ENCODE measurements at places on chromosomes 6 and 20.
A peak's percentile ranks its signal among the peaks of the same experiment; 100 is the strongest.

DNA sequence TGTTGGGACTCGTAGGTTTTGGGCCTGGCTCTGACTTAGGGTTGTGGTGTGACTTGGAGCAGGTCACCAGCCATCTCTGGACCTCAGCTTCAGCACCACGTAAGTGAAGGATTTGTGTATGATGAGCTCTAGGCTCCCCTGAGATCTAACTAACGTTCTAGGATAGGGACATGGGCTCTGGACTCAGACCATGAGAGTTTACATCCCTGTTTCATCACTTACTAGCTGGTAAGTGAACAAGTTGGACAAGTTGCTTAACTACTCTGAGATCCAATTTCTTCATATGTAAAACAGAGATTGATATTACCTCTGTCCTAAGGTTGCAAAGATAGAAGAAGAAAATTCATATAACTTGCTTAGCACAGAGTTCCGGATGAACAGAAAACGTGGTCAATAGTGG lies 20.3 kb upstream of the PNPLA1 start:
- DNase-seq, result no peak

GRCh38 chr6:116529466-116530290 lies 15.8 kb downstream of the TRAPPC3L start:
- peak; percentile 20 for DNase-seq

DNA sequence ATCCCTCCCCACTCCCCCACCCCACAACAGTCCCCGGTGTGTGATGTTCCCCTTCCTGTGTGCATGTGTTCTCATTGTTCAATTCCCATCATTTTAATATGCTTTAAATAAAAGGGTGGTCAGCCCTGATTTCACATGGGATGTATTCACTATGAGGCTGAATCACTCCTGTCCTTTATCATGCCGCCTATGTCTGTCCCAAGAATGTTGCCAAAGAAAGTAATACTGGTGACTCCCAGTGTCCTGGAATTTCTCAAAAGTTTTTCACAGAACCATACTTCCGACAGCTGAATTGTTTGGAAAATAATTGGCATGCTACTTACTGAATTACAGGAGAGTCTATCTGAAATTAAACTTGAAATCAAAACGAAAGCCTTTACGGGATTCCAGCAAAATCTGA lies 217.7 kb downstream of the HAO1 start:
- no peak for DNase-seq

DNA sequence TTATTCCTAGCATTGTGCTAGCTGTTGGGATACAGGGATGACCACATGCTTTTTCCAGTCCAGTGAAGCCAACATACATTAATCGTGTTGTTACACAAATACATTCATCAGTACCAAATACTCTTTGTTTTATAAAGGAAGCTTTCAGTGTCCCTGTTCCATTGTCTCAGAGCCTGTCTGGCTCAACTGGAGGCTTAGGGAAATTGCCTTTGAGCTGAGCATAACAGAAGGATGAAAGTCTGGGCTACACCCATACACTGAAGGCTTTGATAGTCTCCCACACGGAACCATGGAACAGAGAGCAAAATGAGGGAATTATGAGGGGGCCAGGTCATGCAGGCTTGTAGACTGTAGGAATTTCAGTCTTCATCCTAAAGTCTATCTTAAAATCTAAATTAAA lies 126.4 kb upstream of the KCNQ5 start:
- DNase-seq, result no peak

- no peak for DNase-seq
These were observed 216.1 kb downstream of the ESR1 start for GRCh38 chr6:152023613-152024012.

- peak; percentile 17 for DNase-seq
These were observed 39.6 kb upstream of the GFOD1 start for GRCh38 chr6:13526727-13527670.

DNA sequence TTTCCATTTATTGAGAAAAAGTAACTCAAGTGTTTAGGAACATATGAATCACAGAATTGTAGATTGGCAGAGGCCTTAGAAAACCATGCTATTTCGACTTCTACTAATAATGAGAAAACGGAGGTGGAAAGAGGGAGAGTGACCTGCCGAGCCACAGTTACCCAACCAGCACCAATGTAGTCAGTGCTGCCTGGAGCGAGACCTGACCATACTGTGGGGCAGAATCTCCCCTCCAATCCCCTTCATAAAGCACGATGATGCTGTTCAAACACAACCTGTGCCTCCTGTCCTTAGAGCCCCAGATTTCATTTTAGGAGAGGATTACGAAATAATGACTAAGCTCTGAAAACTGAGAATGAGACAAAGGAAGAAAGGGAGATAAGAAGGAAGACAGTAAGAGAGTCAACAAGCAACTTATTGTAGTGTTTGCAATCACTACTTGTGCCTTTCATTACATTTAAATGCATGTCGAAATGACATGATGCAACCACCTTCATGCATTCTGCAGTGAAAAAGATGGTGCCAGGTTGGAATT lies 70.6 kb downstream of the ATXN1 start:
- DNase-seq, result peak; percentile 21

- DNase-seq, result no peak
These were observed 226.0 kb downstream of the SLC24A3 start for GRCh38 chr20:19438488-19438887.

DNA sequence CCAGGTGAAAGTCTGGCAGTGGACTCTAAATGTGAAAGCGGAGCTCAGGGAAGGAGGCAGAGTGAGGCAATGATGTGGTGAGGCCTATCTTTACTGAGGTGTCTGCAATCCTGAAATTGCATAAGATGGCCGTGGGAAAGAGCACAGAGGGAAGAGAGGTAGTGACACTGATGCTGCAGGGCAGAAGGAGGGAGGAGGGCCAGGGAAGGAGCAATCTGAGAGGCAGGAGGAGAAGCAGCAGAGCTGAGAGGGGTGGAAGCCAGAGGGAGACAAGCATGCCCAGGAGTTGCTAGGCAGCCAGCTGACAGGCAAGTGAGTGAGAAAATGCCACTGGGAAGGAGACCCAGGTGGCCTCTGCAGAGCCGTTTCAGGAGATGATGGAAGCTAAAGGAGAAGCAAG lies 97.4 kb upstream of the CNR1 start:
- DNase-seq, result no peak

DNA sequence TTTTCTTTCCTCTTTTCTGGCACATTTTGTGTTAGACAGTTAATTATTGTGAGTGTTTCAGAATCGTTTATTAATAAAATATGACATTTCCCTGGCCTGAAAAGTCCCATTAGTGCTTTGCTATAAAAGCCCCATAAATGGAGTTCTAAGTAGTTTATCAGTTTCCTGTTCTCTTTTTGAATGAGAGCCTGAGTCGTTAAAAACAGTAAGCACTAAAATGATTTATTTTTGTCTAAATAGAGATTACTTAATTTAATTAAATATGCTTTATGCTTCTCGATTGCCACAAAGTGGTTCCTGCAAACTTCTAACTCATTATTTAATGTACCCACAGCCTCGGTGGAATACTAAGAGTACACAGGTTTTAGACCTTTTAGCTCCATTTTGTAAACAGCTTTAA lies 577.9 kb downstream of the C6orf118 start:
- no peak for DNase-seq

- DNase-seq, result peak; percentile 55
These were observed 101.9 kb upstream of the MOCS1 start for GRCh38 chr6:40036186-40036585.

- peak; percentile 38 for DNase-seq
These were observed 108.9 kb upstream of the SNX9 start for GRCh38 chr6:157714153-157714490.

DNA sequence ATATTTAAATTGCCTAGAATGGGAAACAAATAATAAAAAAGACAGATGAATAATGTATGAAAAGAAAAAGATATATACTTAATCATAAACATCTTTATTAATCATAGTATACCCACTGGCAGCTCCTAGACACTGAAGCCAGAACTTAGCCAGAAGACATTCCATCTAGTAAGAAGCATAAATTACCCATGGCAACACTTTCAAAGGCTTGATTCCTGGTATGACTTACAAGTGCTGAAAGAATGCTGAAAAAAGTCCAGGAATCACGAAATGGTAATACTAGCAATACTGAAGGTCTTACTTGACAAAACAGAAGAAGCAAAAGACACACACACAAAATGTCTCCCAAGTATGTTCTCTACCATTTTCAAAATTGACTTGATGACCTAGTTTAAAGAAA lies 38.0 kb downstream of the RWDD2A start:
- DNase-seq, result no peak

DNA sequence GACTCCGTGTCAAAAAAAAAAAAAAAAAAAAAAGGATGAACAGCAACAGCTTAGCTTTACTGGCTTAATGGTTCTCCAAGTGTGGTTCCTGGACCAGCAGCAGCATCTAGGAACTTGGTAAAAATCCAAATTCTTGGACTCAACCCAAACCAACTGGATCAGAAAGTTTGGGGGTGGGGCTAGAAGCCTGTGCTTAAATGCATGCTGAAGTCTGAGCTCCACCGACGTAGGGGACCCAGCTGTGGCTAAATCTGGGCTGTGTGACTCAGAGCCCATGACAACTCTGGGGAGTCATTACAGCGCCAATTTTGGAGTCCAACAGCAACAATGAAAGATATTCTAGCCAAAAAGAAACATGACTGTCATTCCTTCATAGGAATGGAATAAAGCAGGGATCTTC lies 13.6 kb upstream of the CHD6 start:
- DNase-seq, result no peak

DNA sequence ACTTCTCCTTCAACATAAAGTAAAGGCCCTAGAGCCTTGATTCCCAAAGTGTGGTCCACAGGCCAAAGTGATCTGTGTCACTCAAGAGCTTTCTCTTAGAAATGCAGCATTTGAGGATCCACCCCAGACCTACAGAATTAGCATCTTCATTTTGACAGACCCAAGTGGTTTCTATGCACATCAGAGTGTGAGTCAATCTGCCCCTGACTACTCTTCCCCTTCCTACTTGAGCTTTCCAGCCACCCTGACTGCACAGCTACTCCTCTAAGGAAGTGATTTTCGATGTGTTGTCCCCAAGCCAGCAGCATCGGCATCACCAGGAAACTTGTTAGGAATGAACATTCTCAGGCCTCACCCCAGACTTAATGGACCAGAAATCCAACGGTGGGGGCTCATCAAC lies 2.6 kb downstream of the MEP1A start:
- DNase-seq, result no peak

GRCh38 chr6:166693880-166694279 lies 66.8 kb upstream of the RPS6KA2 start:
- peak; percentile 29 for DNase-seq

- DNase-seq, result no peak
These were observed 852.3 kb upstream of the HS3ST5 start for GRCh38 chr6:115194981-115195638.

DNA sequence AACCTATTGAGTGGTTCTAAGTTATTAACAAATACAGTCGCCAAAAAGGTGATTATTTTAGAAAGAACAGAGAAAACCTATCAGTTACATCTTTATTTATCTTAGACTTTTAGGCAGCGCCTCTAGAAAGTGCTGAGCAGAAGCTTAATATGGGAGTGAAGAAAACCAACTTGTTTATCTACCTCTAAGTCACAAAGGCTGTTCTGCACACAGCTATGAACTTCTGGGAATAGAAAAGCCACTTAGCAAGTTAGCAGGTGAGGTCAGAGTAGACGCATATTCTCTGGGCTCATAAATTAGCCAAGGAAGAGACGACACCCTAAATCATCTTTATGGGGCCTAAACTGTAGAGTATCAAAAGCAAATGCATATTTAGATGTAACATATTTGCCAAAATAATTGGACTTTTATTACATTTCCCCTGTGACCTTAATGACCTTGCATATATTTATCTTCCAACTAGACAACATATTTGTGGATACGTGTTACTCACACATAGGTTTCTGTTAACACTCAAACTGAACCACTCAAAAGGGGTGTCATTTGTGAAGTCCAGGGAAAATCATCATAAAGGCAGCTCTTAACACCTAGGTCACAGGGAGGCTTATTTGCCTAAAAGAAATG lies 267.1 kb downstream of the ADGB start:
- no peak for DNase-seq

GRCh38 chr6:157768863-157769551 lies 54.0 kb upstream of the SNX9 start:
- no peak for DNase-seq

DNA sequence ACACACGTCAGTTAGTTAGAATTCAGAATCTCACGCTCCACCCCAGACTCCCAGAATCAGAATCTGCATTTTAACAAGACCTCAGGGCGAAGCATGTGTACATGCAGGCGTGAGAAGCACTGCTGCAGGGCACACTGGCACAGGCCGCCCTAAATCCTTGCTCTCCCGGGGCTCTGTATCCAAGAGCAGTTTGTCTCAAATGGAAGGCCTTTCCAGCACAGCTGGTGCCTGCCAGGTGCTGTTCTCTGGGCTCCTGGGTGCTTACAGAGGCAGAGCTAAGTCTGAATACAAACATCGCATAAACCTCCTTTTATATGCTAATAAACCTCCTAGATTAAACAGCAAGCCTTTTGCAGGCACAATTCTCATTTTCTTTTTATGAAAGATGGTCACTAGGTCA lies 119.1 kb upstream of the CD93 start:
- DNase-seq, result no peak

GRCh38 chr6:98836962-98837944 lies 2.9 kb downstream of the POU3F2 start:
- DNase-seq, result no peak

GRCh38 chr20:14597206-14597715 lies 259.8 kb upstream of the FLRT3 start:
- no peak for DNase-seq

DNA sequence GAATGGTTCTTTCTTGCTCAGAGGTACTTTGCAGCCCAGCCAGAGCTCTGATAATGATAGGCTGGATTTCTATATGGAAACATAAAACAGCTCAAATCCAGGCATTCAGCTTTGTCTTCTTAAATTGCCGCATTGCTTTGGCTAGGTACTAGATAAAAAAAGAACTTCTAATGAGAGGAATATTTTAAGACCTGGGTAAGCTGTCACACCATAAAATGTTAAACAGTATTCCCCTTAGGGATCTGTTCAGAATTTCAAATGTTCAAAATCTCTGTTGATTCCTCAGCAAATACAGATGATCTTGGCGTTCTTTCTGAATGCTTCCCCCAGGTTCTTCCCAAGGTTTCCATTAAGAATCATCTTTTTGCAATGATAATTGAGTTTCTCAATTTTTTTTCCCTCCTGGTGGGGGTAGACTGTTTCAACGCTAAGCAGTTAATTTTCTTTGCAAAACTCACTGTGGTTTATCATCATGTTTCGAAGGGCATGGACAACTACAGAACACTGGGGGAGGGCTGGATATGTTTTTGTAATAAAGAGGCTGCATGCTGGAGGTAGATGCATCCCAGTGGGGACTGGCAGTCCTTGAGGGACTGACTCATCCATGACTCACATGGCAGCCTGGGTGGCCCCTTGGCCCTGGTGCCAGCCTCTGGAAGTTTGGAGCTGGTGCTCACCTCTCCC lies 31.0 kb downstream of the TIAM2 start:
- peak; percentile 93 for DNase-seq

DNA sequence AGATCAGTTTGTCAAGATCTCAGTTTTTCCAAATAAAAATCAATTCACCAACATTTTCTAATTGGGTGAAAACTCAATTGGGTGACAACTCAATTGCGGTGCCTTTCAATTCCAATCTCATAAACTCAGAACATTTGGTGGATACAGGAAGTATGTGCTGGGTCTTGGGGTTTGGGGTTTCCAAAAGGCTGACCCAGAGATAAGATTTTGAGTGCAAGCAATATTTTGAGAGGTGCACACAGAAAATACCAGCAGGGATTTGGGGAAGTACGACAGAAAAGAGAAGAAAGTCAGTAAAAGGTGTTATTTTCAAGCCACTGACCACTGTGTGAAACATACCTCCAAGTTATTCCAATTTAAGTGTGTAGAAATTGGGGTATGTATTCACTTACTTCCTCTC lies 258.0 kb downstream of the PHACTR1 start:
- no peak for DNase-seq

Measured in kidney tubule cell (primary cell).